ENCODE measurements at places on chromosomes 2 and 18. TPM values are rescaled to one million over a fixed set of nuclear protein-coding genes. Genes with fewer than 3 reads are reported as not detected.

The SLC11A1 gene
- not detected for total RNA-seq

The C18orf32 gene
- 40.8 TPM for total RNA-seq

The FBLN7 gene
- 0.61 TPM for total RNA-seq

The NLRC4 gene
- total RNA-seq = not detected

GRCh38 chr2:86543793-86544192, 19.4 kb downstream of the CHMP3 start:
- H3K27ac ChIP-seq = no peak overlapping the region
- no peak for DNase-seq
- H3K27me3 ChIP-seq = no peaks in the 10 kb centered on the region
- H3K36me3 ChIP-seq = peaks cover 15% of the 10 kb centered on the region
- H3K4me1 ChIP-seq = peaks cover 8% of the 10 kb centered on the region

DNA sequence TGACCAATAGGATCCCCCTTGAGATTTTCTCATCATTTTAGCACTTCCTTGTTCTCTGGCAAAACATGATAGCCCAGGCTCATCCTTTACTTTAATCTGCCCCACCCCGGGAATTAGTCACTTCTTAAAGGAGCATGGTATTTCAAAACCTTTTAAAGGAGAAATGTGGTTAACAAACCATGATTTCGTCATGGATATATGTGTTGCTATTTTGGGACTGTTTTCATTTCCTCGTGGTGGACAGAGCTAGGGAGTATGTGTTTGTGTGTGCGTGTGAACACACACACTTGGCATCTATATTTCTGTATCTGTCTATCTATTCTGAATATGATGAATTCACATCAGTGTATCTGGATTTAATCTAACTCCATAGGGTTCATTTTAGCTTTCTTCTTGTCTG, 128.1 kb downstream of the BIRC6 start:
- DNase-seq = no peak
- H3K4me1 ChIP-seq = peaks cover 10% of the 10 kb centered on the region
- peak overlapping the region; percentile 38 for H3K27ac ChIP-seq
- no peak overlapping the region for H3K4me3 ChIP-seq
- peaks cover 21% of the 10 kb centered on the region for H3K36me3 ChIP-seq

GRCh38 chr2:68316111-68316510, 3.6 kb downstream of the CNRIP1 start:
- no peak overlapping the region for H3K27ac ChIP-seq
- H3K4me1 ChIP-seq = peaks cover 14% of the 10 kb centered on the region
- no peak overlapping the region for H3K4me3 ChIP-seq
- no peak for DNase-seq
- peaks cover 21% of the 10 kb centered on the region for H3K27me3 ChIP-seq

DNA sequence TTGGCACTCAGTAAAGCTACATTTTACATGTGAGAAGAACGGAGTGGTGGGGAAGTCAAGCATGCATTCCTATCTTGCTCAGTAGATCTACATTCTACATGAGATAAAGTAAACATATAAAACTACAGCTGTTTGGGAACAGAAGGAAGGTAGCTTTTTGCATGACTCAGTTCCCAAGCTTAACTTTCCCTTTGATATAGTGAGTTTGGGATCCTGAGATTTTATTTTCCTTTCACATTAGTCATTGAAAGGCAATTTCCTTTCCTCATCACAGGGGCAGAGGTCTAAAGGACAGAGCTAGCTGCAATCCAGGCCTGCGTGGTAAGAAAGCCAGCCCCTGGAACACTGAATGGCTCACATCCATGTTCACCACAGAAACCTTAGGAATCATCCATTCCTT, 257.2 kb downstream of the SRBD1 start:
- no peaks in the 10 kb centered on the region for H3K4me1 ChIP-seq
- H3K36me3 ChIP-seq = no peaks in the 10 kb centered on the region
- no peak overlapping the region for H3K27ac ChIP-seq
- DNase-seq = no peak

- no peak overlapping the region for H3K4me3 ChIP-seq
- peaks cover 24% of the 10 kb centered on the region for H3K27me3 ChIP-seq
- no peak for DNase-seq
- H3K27ac ChIP-seq = no peak overlapping the region
- no peaks in the 10 kb centered on the region for H3K4me1 ChIP-seq
- H3K36me3 ChIP-seq = no peaks in the 10 kb centered on the region
Measured at GRCh38 chr18:21958707-21959450, 210.5 kb upstream of the GATA6 start.

- no peak overlapping the region for H3K27ac ChIP-seq
- H3K4me1 ChIP-seq = no peaks in the 10 kb centered on the region
- H3K27me3 ChIP-seq = no peaks in the 10 kb centered on the region
Measured at GRCh38 chr2:181540421-181540820, 83.2 kb downstream of the ITGA4 start.

DNA sequence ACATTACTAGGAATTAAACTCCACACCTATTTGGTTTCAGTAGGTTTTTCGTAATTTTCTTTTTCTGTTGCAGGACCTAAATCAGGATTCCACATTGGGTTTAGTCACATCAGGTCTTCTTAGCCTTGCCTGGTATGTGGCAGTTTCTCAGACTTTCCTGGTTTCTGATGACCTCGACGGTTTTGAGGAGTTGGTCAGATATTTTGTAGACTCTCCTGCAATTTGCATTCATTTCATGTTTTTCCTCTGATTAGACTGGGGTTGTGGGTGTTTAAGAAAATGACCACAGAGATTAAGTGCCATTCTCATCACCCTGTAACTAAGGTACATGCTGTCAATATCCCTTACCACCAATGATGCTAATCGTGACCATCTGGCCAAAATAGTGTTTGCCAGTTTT, 97.3 kb upstream of the ST6GAL2 start:
- no peak overlapping the region for H3K27ac ChIP-seq
- no peak for DNase-seq
- no peaks in the 10 kb centered on the region for H3K27me3 ChIP-seq

DNA sequence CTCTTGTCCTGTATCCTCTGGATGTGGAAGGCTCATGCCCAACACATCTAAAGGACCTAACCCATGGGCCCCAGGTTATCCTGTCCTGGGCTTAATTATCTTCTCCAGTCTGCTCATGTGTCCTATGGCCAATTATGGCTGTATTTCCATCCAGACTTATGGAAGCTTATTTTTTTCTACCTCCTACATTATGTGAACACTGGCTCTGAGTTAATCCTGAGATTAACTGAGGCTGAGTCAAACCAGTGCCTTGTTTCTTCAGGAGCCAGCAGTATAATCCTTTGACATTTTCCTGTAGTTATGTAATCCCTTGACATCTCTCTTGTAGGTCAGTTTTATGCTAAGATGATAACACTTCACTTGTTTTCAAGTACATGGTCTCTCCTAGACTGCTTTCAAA, 213.6 kb downstream of the PMAIP1 start:
- no peaks in the 10 kb centered on the region for H3K36me3 ChIP-seq
- no peak overlapping the region for H3K4me3 ChIP-seq
- DNase-seq = no peak
- H3K27ac ChIP-seq = no peak overlapping the region
- no peaks in the 10 kb centered on the region for H3K27me3 ChIP-seq
- no peaks in the 10 kb centered on the region for H3K4me1 ChIP-seq

DNA sequence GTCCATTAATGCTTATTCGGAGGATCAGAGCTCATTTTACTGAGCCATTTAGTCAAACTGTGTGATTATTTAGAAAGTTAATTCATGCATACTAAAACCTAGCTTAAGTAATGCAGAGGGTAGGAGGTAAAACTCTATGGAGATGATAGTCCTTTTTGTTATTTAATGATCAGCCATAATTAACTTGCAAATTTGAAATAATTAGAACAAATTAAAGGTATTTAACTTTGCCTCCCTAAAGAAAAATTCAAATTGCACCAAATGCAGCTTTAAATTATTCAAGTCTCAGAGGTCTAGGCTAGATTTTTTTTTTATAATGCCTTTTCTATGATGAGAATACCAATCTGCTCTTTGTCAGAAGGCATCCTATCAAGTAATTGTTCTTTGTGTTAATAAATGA, 310.9 kb downstream of the KIAA1328 start:
- peaks cover 15% of the 10 kb centered on the region for H3K36me3 ChIP-seq
- H3K4me3 ChIP-seq = no peak overlapping the region

DNA sequence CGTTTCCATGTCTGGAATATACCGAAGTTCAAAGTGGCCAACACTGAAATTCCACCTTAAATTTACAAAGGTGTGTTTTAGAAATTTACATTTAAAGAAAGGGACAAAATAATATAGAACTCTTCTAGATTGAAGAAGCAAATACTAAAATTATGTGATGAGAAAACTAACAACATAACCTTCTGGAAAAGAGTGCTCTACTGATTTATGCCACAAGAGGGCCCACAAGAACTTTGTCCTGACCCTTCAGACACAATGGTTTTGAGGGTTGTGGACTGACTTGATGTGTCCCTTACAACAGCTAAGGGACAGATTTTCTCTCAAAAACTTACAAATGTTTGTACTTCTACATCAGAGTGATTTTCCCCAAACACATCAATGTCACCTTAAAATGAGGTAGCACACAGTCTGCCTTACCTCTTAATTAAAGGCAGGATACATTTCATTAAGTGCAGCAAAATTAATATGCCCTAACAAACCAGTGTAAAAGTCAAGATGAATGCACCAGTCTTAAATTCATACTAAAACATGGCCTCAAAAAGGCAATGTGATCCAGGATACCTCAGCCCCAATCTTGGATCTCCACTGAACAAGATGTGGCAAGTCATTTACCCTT, 36.2 kb downstream of the EIF2AK3 start:
- H3K27me3 ChIP-seq = no peaks in the 10 kb centered on the region
- H3K4me3 ChIP-seq = no peak overlapping the region
- peaks cover 26% of the 10 kb centered on the region for H3K36me3 ChIP-seq
- no peaks in the 10 kb centered on the region for H3K4me1 ChIP-seq
- peak overlapping the region; percentile 23 for H3K27ac ChIP-seq
- DNase-seq = no peak

- no peak for DNase-seq
- H3K36me3 ChIP-seq = peaks cover 5% of the 10 kb centered on the region
- no peak overlapping the region for H3K27ac ChIP-seq
- H3K4me1 ChIP-seq = no peaks in the 10 kb centered on the region
- no peak overlapping the region for H3K4me3 ChIP-seq
Measured at GRCh38 chr2:80887841-80888378, 583.4 kb upstream of the LRRTM1 start.

GRCh38 chr2:191968120-191968519, 121.2 kb upstream of the CAVIN2 start:
- no peak for DNase-seq
- H3K4me1 ChIP-seq = no peaks in the 10 kb centered on the region
- H3K4me3 ChIP-seq = no peak overlapping the region
- no peaks in the 10 kb centered on the region for H3K36me3 ChIP-seq
